Stimulated activated CD8-positive, alpha-beta memory T cell treated with anti-CD3 and anti-CD28 coated beads, Interleukin-4, amount 100 ng/mL, for 1 hour (primary cell): ENCODE measurements at places on chromosomes 3 and 15.

GRCh38 chr15:57432141-57432741, 55.9 kb downstream of the CGNL1 start:
- DNase-seq: no peak

DNA sequence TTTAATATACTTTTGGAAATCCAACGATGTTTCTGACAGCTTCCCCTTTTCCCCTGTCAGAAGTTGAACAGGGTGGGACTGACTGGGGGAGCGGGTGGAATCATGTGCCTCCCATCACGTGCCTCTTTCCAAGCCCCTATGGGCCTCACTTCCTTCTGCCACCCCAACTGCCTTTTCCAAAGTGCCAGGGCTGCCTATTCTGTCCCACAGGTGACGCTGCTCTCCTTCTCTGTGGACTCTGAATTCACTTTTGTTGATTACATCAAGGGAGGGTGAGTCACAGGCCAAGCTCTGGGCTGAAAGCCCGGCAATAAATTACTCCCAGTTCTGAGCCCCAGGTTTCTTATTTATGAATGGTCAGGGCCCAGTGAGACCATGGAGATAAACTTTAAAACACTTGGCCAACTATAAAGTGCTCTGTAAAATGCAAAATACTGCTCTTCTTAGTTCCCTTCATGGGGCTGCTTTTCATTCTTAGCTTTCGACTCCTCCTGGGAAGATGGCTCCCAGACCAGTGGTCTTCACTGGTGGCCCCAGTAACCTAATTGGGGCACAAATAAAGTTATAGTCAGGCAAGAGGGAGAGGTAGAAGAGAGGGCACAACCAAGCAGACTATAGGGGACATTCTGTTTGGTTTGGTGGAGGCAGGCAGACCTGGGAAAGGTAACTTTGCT, 12.3 kb downstream of the CPNE9 start:
- no peak for DNase-seq

GRCh38 chr15:82774496-82774895, 31.4 kb downstream of the FSD2 start:
- DNase-seq: no peak

- DNase-seq: no peak
Measured at GRCh38 chr3:51876186-51876585, 785 bp upstream of the IQCF5 start.

- DNase-seq: no peak
Measured at GRCh38 chr3:52795298-52795900, 803 bp downstream of the ITIH3 start.

GRCh38 chr3:119630880-119631329, 29.5 kb downstream of the POPDC2 start:
- DNase-seq: no peak

- no peak for DNase-seq
Measured at GRCh38 chr3:55537129-55537528, 50.0 kb upstream of the WNT5A start.

DNA sequence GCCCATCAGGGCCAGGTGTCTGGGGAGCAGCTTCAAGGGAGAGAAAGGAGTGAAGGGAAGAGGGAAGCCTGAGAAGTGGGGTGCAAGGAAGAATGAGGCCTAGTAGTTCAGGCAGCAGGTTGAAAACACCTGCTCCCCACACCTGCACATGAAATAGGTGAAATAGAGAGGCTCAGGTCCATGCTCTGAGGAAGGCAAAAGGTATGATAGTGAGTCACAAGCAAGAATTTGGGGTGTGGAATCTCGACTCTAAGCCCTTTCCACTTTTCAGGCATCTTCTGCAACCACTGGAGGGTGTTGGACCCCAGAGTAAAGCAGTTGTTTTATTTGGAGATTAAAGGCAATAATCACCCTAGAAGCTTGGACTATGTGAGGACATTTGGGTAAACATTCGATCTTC, 157.5 kb downstream of the CTNNB1 start:
- no peak for DNase-seq

DNA sequence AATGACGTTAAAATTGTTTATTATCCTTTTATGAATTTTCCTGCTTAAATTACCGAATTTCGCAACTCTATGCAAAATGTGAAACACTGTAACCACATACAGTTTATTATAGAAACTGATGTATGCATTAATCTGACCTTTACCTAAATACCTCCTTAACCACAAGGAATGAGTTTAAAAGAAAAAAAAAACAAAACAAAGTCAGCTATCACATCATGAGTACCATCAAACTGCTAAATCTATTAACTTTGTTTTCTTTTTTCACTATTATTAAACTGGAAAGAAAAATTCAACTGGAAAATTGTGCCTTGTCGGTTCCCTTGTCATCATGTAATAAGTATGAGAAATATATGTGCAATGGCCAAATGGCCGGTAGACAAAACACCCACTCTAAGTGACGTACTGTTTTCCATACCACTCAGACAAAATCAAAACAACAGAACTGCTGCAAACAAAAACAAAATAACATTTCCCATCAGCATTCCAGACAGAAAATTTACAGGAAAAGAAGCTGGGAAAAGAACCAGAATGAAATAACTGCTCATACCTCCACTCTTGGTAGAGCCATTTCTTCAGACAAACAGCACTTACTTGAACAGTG, 415.3 kb downstream of the FOXP1 start:
- DNase-seq: no peak

GRCh38 chr3:119314821-119315220, 20.6 kb downstream of the ARHGAP31 start:
- DNase-seq: no peak

- no peak for DNase-seq
Measured at GRCh38 chr15:60381148-60381788, 16.5 kb downstream of the ANXA2 start.
